Neural progenitor cell (in vitro differentiated cells): ENCODE measurements at places on chromosomes 2 and 18. TPM values are rescaled to one million over a fixed set of nuclear protein-coding genes. Genes with fewer than 3 reads are reported as not detected.

- DNase-seq: no peak
Observed at GRCh38 chr18:8821531-8821930, 116.2 kb downstream of the MTCL1 start.

DNA sequence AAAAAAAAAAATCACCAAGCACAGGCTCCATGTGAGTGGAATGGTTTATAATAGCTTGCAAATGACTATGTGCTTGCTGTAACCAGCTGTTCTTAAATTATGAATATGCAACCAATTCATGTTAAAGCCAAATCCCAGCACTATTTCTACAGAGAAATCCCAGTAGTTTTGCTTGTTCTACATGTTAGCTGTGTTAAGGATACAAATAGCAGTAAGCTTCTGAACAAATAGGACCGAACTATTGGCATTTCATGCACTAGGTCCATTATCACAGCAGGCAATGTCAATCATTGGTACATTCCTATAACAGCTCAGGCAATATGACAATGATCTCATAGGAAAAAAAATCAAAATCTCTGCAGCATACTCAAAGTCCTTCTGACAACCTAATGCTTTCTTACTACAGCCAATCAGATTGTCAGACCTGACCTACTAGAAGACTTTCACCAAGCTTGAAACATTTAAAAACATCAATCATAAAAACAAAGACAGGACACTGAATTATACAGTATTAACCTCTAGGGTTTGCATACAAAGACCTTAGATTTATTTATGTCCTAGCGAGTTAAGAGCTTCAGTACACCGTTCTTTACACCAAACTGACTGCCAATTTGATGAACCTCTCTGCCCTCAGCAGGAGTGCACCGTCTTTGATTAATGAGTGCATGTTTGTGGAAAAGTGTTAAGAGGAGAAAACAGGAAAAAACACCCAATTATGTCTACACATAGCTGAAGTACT, 6.4 kb downstream of the BAZ2B start:
- peak; percentile 26 for DNase-seq

The KRTCAP3 gene
- 0.88 and 11.4 TPM in 2 replicates for total RNA-seq

GRCh38 chr2:12931186-12931844, 214.6 kb downstream of the TRIB2 start:
- DNase-seq: peak; percentile 51

- DNase-seq: no peak
Observed at GRCh38 chr2:75246441-75247167, 47.3 kb upstream of the TACR1 start.

The RAB6D gene
- total RNA-seq: 0.11 and 0.15 TPM in 2 replicates

The SLC9A4 gene
- not detected in 2 replicates for total RNA-seq

The DSG2 gene
- 50.5 and 65.6 TPM in 2 replicates for total RNA-seq

DNA sequence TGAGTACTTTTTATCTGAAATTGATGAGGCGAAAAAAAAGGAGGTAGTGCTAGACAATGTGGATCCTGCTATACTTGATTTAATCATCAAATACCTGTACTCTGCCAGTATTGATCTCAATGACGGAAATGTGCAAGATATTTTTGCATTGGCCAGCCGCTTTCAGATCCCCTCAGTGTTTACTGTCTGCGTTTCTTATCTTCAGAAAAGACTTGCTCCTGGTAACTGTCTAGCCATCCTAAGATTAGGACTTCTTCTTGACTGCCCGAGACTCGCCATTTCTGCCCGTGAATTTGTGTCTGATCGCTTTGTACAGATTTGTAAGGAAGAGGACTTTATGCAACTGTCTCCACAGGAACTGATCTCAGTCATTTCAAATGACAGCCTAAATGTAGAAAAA, 453 bp downstream of the KLHL41 start:
- no peak for DNase-seq

DNA sequence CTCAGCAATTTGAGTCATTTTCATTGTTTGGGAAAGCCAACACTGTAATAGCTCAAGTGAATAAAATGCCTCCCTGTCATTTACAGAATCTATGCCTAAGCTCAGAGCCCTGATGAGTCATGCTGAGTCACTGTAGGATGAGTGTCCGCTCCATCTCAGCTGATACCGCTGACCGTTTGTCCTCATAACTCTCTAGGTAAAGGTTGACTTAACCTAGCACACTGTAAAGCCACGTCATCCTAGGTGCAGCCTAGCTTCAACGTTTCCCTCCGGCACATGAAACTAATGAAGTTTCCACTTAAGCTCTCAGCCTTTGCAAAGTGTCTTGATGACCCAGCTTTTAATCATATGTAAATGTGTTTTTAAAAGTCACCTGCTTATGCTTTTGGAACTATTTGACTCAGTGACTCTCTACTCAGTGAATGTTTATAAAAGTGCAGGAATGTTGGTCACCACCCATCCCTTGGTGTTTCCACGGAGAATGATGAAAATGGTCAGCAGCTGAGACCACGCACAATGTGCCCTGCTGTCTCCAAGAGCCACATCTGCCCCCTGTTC, 154.0 kb downstream of the PMAIP1 start:
- DNase-seq: peak; percentile 11

DNA sequence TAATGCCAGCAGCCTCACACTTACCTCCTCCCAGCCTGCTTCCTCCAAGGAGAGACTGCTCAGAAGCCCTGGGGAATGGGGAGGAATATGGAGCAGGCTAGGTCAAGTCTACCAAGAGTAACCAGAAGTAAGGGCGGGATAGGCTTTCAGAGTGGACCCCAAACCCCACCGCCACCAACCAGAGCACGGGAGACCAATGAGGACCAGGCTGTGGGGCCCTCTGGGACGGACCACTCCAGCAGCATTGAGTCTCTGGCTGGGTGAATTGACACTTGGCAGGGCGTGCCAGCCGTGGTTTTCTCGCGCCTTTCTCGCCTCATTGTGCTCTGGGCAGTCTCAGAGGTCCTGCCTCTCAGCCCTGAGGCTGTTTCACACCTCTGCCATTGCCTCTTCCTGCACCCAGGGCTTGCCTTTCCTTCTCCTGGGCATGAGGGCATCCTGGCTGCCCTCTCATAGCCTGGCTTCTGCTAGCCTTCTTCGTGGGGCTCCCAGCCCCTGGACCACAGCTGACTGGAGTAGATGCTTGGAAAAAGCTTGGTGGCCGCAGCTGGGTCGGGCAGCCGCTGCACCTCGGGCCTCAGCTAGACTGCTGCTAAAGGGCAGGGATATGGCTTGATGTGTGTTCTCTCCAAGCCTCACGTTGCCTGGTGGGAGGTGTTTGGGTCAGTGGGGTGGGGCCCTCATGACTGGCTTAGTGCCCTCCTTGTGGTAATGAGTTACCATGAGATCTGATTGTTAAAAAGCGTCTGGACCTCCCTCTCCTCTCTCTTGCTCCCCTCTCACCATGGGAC, 40.5 kb upstream of the HS6ST1 start:
- no peak for DNase-seq

The EGR4 gene
- 0.40 TPM in 1 of 2 replicates, not detected in the other for total RNA-seq

The CNRIP1 gene
- total RNA-seq: 3.7 and 5.0 TPM in 2 replicates
